Activated CD4-positive, CD25-positive, alpha-beta regulatory T cell treated with anti-CD3 and anti-CD28 coated beads, Interleukin-2, amount 50 U/mL, for 24 hours (primary cell): ENCODE measurements at places on chromosomes 1 and 21.

- no peak for ATAC-seq
Measured at GRCh38 chr1:89733748-89734147, 87.1 kb upstream of the LRRC8D start.

DNA sequence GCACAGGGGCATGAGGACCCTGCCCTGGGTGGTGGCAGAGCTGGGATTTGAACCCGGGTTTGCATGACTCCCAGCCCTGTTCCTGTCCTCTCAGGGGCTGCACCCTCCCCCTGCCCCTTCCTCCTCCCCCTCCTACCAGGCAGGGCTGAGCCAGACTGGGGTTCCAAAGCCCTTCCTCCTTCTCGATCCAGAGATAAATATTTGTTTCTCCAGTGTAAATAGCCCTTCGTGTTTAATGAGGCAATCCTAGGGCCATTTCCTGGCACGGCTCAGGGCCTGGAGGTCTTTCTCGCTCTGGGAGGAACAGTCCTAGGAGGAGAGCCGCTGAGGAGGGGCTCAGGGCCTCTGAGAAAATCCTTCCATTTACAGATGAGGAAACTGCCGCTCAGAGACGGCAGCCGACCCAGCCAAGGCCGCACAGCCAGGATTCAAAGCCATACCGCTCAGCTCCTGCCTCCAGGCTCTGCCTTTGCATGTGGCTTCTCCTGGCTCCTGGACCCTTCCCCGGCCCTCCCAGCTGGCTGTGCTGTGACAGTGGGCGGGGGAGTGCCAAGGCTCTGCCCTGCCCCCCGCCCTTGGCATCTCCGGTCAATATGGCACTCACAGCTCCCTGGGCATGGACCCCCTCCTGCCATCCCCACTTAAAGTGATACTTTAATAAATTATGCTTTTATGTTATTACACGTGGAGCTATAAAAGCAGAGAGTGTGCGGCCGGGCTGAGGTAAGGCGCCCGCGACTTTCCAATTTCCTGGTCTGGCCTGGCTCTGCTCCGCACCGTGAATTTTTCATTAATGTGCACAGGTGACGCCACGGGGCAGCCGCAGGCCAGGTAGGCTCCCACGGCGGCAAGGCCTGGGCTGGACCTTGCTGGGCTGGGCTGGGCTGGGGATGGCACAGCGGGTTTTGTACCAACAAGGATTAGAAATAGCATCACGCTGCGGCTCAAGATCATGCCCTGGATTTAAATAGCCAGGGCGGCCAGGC is 114.7 kb upstream of the WNT4 start:
- no peak for ATAC-seq

DNA sequence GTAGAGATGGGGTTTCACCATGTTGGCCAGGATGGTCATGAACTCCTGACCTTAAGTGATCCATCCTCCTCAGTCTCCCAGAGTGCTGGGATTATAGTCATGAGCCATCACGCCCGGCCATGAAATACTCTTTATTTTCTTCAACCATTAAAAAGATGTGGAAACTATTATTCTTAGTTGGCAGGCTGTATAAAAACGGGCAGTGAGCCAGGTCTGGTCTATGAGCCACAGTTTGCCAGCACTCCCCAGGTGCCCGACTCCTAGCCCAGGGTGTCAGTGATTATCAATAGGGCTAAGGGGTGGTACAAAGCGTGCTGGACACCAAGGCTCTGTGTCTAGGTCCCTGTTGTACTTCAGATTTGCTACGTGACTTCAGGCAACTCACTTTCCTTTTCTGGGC is 3.7 kb upstream of the TMEM61 start:
- no peak for ATAC-seq

- no peak for ATAC-seq
Measured at GRCh38 chr1:224696891-224697765, 81.0 kb downstream of the CNIH3 start.

DNA sequence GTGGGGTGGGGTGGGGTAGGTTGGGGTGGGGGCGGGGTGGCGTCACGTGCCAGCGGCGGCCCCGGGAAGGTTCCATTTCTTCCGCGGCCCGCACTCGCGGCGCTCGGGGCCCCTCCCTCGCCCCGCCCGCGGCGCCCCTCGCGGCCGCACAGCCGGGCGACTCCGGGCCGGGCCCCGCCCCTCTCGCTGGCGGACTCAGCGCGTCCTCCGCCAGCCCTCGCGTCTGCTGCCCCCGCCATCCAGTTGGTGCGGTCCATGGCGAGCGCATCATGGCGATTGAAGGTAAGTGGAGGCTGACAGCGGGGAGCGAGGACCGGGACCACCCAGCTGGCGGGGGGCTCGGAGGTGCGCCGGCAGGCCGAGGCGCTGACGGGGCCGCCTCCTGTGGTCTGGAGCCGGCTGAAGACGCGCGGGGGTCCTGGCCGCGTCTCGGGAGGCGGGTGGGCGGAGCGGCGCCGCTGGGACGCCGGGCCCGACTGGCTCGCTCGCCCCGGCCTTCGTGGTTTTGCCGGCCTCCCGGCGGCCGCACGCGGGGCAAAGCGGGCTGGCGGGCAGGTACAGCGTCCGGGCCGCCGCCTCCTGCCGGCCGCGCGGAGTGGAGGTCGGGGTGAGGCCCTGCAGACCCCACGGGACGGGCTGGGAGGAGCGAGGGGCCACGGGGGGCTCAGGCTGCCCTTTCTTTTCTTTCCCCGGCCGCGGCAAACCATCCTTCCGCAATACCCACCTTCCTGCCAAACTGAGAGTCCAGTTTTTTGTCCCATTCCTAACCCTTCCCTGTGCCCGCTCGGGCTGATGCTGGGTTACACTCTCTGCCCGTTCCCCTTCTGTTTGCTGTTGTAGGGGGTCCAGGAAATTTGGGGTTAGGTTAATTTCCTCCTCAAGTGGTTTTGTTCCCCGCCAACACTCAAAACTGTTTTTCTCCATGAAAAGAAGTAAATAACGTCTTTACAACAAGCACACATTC is at the start of gene SYT14:
TSS of gene SYT14 (plus strand) at position 222 of the 964 bp plus-strand sequence. CDS start at position 270, 48 bp downstream.
- no peak for ATAC-seq

DNA sequence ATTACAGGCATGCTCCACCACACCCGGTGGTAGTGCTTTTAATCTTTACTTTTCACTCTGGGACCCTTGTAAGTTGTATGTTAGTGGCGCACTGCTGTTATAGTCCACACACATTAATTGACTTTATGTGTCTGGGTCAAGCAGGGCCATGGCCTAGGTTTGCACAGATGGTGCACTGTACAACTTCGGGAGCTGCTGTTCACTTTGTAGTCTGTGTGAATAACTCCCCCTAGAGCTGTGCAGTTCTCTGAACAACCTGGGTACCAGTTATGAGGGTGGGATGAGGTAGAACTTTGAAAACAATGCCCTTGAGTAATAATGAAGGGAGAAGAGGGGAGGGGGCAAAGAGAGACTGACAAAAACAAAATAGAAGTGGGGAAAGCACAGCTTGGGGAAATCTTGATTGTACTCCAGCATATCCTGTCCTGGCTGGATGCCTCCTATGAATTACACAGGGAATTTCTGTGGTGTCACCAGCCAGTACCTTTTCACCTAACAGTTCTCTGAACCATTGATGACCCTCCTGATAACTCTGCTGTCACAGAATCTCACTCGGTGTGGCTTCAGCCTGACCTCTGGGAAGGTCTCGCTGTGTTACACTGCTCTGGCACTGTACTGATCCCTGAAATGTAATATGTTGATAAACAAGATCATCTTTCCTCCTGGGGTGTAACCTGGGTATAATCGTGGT is 2.2 kb downstream of the PTGFRN start:
- ATAC-seq: no peak

DNA sequence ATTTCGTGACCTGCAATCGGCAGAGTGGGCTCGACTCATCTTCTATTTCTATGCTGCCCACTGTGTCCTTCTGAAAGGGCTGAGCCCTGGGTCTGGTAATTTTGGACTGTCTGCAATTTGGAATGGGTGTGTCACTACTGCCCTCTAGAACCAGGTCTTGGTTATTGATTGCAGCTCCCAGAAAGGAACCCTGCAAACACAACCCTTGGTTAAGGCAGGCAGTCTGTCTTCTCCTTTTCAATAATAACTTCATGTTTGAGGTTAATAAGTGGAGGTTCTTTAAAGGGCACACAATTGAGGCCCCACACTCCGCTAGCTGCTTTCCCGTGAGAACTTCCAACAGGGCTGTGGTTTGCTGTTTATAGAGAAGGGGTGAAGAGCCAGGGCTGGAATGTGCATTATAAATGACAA is 79.9 kb upstream of the LYST start:
- ATAC-seq: no peak

DNA sequence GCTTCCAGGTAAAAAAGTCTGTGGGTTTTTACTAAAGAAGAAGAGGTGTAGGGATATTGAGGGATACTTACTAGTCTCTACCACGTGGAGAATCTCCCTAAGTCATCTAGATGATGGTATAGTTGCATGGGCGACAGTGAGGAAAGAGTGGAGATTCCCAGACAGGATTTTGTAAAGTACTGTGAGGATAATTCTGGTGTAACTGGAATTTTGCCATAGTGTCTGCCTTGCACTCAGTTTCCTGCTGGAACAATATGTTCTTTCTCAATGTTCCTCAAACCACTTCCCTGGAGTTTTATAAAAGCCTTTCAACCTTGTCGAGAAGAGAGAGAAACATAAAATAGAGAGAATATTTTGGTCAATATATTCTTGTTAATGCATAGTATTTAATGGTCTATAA is 95.1 kb upstream of the WLS start:
- ATAC-seq: no peak

GRCh38 chr1:168672278-168672677 is 56.7 kb downstream of the DPT start:
- no peak for ATAC-seq
